ENCODE measurements at places on chromosomes 3 and 15.

- no peak for DNase-seq
Measured at GRCh38 chr3:172519740-172520139, 3.5 kb downstream of the TNFSF10 start.

- DNase-seq: no peak
Measured at GRCh38 chr3:17070161-17070959, 185.6 kb downstream of the PLCL2 start.

DNA sequence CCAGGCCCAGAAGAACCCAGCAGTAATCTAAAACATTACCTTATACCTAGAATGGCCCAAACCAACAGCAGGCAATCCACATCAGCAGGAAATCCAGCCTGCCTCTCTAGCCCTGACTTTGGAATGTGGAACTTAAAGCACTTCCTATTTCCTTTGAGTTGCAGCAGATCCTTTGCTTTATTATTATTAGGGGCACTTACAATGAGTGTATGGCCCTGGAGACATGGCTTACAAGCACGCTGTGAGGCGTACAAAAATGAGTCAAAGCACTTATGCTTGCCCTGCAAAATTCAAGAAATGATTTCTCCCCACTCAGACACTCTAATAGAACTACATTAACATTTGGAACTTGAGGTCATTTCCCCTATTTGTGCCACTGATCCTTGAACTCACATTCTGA is 9.5 kb upstream of the KNSTRN start:
- no peak for DNase-seq

DNA sequence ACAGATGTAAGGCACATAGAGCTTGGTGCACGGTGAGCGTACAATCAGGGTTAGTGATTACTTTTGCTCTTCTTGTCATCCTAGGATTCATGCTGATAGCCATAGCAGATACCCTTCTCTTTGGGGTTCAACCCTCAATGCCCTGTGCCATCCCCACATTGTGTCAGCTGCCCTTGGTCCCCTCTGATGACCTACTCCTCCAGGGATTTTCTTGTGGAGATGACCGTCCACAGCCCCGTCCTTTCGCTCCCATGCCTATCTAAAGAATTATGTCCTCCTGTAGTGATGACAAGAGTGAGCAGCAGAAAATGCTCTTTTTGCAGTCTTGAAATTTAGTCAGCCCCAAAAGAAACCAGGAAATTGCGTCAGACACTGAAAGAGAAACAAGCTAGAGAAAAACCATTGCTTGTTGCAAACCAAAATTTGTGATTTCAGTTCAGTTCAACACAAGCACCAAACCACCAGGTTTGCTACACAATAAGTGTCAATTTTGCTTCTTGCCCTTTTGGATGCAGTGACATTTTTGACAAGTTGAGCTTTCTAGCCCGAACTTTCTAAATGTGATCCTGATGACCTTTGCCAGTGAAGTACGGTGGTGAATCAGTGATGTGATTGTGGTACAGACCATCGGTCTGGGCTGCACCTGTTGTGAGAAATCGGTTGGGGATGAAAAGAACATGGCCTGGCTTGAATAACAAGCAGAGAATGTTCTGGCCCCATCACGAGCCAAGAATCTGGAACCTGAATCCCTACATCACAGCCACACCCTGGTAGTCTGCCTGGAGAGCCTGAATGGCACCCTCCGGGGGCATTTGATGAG is 41.3 kb downstream of the CMTM7 start:
- DNase-seq: no peak

GRCh38 chr15:98561169-98561941 is 87.0 kb upstream of the IGF1R start:
- no peak for DNase-seq

DNA sequence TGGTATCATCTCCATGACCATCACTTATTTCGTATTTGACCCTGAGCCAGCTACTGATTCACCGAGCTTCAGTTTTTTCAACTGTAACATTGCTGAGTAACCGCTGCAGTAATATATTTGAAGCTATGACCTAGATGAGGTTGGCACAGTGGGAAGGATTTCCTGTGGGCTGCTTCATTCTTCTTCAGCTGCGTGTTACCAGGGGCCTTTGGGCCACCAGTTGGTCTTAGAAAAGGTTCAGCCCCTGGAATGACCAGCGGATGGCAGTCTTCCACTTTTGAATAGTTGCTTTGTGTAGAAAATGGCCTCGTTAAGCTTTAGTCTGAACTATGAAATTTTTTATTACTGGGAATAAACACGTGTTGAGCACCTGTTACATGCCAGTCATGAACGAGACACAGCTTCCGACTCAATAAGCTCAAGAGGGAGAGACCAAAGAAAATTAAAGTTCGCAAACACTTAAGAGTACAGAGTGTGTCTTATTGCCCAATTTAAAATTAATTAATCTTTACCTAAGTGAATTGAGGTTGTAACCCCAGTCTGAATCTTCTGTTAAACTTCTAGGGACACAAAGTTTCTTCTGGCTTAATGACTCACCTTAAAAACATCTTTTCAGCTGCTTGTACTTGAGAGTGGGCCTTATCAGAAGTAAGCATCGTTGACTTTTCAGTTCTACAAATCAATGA is 57.6 kb upstream of the NR2E3 start:
- DNase-seq: no peak

GRCh38 chr3:158106766-158107471 is 699 bp upstream of the SHOX2 start:
- DNase-seq: no peak

- no peak for DNase-seq
Measured at GRCh38 chr3:15823092-15823491, 25.3 kb upstream of the ANKRD28 start.

DNA sequence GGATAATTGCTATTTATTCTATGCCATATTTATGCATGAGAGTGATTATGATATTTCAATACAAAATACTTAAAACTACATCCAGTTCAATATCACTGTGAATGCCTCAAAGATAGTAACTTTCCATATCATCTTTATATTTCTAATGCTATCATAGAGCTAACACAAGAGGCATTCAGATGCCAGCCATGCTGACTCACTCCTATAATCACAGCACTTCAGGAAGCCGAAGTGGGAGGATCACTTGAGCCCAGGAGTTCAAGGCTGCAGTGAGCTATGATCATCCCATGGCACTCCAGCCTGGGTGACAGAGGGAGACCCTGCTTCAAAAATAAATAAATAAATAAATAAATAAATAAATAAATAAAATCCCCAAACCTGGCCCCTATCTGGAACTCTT is 498.7 kb downstream of the EPHA3 start:
- DNase-seq: no peak

- DNase-seq: no peak
Measured at GRCh38 chr3:63478990-63479660, 173.3 kb upstream of the SNTN start.

GRCh38 chr3:127291114-127291513 is 3.3 kb upstream of the PRR20G start:
- no peak for DNase-seq

DNA sequence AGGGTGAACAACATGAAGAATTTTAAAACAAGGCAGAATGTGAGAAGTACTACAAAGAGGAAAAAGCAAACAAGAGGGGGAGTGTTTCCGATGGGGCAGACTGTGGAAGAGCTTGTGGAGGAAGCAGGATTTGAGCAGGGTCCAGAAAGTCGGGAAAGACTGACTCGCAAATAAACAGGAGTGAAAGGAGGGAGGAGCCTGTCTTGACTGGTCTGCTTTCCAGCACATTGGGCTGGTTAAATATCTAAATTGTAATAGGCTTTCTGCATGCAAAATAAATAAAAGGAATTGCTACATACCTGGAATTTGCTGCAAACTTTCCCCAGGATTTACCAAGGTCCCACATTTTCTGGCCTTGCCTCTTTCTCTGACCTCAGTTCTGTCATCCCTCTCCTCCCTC is 132.1 kb downstream of the RORA start:
- DNase-seq: no peak

DNA sequence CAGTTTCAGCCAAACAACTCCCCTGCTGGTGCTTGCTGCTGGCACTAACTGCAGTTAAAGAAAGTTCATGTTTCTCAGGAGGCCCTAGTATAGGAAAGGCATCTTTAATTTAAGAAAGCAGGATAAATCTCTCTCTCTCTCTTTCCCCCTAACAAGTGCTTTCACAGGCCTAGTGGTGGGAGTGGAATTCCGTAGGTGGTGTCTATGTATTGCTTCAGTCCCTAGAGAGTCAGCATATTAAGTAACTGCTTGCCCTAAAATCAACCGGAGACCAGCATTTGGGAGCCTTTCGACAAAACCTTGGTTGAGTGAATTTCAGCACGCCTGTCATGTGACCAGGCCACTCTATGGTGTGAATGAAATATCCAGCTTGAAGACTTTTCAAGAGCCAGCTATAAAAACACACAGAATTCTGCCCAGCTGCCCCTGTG is 169.2 kb upstream of the TGFBR2 start:
- no peak for DNase-seq

- DNase-seq: no peak
Measured at GRCh38 chr3:14411988-14412387, 9.6 kb downstream of the SLC6A6 start.

GRCh38 chr3:42079701-42080452 is 11.3 kb upstream of the TRAK1 start:
- no peak for DNase-seq

GRCh38 chr15:89656116-89656815 is 999 bp upstream of the KIF7 start:
- no peak for DNase-seq

DNA sequence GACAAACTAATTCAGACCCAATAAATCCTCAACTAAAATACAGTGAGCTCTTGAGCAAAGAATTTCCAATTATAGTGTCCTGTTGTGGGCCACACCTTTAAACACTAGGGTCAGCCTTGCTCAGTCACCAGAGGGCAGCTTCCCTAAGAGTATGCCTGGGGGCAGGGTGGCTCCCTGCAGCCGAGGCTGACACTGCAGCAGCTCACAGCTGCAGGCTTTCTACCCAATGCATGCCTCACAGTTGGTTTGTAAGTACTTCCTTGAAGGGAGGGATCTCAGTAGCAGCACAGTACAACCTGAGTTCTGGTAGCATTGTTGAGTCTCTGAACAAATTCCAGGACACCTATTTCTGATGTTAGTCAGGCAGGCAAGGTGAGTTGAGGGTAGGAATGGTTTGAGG is 335.6 kb downstream of the TUSC7 start:
- DNase-seq: no peak

DNA sequence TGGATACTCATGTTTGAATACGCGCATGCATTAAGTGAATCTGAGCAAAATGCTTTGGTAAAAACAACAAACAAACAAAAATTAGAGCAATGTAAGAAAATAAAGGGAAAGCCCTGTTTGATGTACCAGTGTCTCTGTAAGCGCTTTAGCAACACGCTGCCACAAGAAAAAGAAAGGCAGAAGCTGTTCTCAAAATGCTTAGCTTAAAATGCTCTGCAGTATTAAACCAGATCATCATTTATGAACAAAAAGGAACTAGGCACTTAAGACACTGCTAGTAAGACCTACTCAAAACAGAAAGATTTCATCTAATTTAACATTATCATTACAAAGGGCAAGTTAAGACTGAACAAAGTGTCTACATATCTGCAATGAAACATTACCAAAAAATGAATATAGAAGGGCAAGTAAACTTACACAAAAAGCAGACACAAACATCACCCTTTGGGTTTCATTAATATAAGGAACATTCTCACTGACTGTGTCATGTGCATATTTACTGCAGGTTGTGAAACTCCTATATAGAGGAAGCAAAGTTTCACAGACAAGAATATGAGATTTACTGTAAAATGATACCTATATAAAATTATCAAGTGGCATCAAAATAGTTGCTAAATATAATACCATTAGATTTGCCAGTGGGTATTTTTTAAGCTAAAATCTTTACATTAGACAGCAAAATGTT is 102.1 kb downstream of the FBXL22 start:
- no peak for DNase-seq

All from GM12892 (cell line).